ENCODE measurements at places on chromosomes 4 and X. TPM values are rescaled to one million over a fixed set of nuclear protein-coding genes. Genes with fewer than 3 reads are reported as not detected.

GRCh38 chr4:8759987-8760386 lies 111.7 kb downstream of the HMX1 start:
- no peak for DNase-seq

GRCh38 chr4:86306816-86307215 lies 53.0 kb downstream of the MAPK10 start:
- no peak for DNase-seq

- no peak for DNase-seq
Observed at GRCh38 chrX:153411255-153411987, at the start of gene ZFP92. Gene ZFP92, plus strand, starts transcription at chrX:153411472. Its CDS starts 6,851 bp downstream, at chrX:153418323.

DNA sequence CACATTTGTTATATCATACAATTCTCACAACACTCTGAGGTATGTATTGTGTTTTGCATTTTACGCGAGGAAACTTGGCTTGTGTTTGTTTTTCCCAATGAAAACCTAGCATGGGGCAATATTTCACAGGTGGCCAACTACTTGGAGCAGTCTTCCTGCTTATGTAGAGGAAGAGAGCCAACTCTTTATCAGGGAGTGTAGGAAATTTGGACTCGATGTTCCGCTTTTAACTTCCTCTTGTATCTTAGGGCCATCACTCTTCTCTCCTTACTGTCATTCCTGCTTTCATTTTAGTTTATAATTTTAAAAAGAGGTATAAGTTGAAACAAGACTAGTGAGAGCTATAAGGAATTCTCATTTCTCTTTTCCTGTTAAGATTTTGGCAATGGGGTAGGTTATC lies 107.7 kb upstream of the RPS6KA3 start:
- no peak for DNase-seq

Gene CCNB3
- 0.25 TPM for total RNA-seq

Data from right lobe of liver (tissue), 6 donors.